ENCODE measurements at places on chromosomes 11 and 22.

DNA sequence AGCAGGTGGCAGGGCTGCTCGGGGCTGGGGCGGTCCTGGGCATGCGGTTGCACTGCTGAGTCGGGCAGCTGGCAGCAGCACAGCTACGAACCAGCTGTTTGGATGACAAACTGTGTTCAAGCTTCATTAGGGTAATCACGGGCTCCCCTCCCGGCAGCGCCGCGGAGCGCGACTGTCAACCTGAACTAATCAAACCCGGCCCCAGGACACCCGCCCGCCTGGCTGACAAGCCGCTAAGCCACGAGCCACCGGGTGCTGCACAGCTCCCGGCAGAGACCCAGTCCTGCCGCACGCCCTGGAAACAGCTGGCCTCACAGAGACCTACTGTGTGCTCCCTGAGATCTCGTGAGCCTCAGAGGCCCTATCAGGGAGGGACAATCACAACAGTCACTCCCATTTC, 60.6 kb upstream of the TCF20 start:
- DNase-seq = no peak

- no peak for DNase-seq
These were observed 7.4 kb downstream of the CD82 start for GRCh38 chr11:44572884-44573283.

GRCh38 chr11:6703247-6704063, 20.3 kb upstream of the MRPL17 start:
- DNase-seq = no peak

DNA sequence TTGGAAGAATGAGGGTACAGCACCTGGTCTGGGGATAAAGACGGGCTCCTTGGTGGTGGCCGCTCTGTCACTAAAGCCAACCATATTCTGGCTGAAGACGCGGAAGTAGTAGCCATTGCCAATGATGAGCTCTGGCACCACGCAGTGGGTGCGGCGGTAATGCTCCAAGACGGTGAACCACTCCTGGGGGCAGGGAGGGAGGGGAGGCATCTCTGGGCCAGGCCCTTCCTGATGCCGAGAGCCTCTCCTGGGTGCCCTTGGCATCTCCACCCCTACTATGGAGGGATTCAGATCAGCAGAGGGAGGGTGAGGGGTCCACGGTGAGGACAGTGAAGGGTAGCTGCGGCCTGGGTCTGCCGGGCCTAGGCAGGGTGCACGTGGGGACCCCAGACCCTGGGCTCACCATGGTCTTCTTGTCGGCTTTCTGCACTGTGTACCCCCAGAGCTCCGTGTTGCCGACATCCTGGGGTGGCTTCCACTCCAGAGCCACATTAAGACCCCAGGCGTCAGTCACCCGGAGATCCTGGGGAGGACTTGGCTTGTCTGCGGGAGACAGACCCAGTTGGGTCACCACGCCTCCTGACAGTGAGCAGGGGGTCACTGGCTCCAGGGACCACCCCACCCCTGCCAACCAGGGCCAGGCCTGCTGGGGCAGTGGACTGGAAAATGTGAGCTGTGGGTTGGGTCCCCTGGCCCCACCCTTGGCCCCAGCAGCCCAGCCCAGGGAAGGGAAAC, 19.5 kb downstream of the MYBPC3 start:
- DNase-seq = no peak

DNA sequence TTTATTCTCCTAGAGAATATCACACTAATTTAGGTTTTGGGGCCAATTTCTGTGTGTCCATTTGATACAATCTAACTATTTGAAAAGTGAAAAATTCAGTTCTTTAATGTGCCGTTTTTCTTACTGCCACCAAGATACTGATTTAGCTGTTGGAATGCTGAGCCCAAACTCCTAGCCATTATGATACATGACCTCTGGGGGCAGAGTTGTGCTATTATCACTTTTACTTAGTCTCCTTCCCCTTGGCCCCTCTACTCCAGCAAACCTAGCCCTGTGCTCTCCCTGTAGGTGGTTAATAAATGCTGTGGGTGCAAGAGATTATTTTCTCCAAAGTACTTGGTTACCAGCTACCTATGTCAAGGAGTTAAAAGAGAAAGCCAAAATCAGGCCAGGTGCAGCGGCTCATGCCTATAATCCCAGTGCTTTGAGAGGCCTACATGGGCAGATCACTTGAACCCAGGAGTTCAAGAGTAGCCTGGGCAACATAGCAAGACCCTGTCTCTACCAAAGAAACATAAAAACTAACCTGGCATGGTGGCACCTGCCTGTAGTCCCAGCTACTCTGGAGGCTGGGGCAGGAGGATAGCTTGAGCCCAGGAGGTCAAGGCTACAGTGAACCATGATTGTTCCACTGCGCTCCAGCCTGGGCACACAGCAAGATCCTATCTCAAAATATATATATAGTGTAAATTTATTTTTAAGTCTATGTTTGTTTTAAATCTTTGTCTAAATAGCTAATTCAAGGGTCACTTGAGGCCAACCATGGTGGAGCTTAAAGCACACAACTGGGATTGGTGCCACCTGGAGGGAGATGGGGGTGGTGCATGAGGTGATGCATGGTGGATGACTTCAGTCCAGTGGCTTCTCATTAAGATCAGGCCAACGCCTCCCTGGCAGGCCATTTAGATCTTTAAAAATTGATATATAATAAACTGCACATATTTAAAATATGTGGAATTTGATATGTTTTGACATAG, 193.2 kb upstream of the PLET1 start:
- DNase-seq = no peak

DNA sequence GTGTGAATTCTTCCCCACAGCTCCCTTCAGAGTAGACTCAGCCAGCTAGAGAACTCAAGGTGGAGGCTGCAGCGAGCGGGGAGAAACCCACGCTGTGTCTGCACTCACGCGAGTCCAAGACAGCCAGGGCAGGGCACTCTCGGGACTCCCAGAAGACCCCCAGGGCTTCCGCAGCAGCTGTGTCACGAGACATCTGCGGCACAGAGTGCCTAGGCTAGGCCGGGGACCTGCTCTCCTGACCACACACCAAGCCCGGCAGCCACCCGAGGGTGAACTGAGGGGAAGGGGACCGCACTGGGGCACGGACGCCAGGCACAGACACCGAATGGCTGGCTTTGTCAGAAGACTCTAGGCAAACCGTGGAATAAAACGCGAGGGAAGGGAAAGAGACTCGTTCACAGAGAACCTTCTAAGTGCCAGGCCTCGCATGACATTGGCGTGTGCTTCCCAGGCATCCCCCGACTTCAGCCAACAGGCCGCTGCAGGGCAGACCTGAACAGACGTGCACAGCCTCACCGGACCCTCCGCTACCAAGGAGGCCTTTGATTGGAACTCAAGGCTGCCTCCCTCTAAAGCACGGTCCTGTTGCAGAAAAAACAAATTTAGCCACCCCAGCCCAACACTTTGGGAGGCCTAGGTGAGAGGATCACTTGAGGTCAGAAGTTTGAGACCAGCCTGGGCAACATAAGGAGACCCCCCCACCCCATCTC, 18.2 kb upstream of the MOB2 start:
- DNase-seq = no peak

- DNase-seq = no peak
These were observed 15.4 kb downstream of the FAM83F start for GRCh38 chr22:40009951-40010671.

- DNase-seq = no peak
These were observed 73.1 kb downstream of the CDKN1C start for GRCh38 chr11:2812371-2812991.

- DNase-seq = no peak
These were observed 115.0 kb downstream of the PHF21B start for GRCh38 chr22:44894782-44895181.

DNA sequence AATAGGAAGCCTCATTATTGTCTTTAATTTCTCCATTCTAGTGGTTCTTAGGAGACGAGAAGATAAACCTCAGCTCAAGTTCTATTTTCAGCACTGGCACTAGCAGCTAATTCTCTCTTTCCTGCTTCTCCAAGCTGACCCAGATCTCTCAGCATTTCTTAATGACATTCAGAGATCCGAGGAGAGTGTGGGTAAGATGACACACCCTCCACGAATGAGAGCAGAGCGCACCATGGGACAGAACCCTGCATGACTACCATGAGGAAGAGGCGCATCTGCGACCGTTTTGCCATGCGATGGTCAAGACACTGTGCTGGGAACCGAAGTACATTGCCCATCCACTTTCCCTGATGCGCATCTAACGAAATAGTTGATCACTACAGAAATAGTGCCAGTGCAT, 241.8 kb downstream of the LARGE1 start:
- no peak for DNase-seq

- no peak for DNase-seq
These were observed 43.3 kb upstream of the EP300 start for GRCh38 chr22:41048791-41049717.

DNA sequence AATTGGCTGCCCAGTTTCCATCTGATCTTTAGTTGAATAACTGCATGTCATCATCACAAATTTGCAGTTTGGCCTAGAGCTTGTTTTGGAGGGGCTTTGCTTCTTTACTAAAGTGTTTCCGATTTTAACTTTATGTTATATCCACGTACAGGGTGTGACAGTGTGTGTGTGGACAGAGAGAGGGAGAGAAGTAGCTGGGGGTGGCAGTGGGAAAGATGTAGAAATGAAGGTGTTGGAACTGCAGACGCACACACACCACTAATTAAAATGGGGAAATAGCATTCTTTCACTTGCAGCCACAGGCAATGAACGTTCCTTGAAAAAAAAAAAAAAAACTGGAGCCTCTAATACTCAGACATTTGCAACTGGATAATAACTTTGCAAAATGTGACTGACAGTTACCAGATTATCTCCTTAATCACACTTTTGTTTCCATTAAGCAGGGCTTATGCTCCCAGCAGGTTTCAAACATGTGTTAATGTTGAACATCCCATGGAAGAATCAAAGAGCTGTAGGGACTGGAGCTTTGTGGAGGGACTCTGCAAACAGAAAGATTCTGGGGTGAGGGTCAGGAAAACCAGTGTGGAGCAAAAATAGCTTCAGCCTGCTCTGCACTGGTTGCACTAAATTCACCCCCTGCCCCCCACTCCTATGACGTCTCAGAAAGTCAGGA, 238.1 kb upstream of the TENM4 start:
- no peak for DNase-seq

GRCh38 chr11:120212926-120213325, 2.1 kb downstream of the OAF start:
- DNase-seq = no peak

- DNase-seq = no peak
These were observed 64.0 kb downstream of the CCDC83 start for GRCh38 chr11:85918910-85919794.

DNA sequence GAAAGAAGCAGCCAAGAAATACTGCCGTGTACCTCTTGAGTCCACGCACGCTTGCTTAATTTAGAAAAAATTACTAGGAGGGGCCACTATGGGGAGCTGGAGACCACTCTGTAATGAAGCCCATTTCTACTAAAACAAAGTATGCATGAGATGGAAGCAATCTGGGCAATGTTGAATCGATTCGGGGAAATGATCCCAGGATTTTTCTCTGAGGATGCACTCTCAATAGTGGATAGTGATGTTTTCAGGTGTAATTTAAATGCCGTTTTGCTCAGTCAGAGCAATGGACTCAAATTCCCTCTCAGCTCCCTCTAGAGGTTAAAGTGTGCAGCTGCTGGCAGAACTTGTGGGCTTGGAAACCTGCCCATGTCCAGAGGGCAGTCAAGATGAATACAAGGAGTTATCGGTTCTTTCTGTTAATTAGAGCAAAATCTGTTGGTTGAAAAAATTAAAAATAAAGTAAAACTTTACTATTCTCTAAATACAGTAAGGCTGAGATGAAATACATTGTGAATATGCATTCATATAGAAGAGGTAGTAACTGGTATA, 64.1 kb downstream of the ME3 start:
- DNase-seq = no peak

- no peak for DNase-seq
These were observed 183.0 kb downstream of the CEP164 start for GRCh38 chr11:117510646-117511045.

- no peak for DNase-seq
These were observed 136.5 kb downstream of the TRIM29 start for GRCh38 chr11:120001178-120002090.

GRCh38 chr11:9834291-9834690, 170.4 kb downstream of the SWAP70 start:
- DNase-seq = no peak

DNA sequence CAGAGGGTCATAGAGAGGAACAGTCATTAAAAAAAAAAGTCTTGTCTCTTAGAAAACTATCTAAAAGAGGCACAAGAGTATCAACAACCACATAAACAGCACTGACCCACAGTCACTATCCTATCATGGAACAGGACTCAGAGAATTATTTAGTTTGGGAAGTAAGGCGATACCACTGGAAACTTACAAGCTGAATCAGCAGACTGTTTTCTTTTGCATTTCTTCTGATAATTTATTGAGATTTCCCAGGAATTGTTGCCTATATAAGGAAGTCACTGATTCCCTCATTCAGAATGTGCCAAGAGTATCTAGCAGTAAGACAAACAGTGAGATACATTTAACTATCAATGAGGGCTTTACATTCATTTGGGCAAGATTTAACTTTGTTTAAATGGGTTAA, 304.1 kb downstream of the GUCY1A2 start:
- no peak for DNase-seq

- DNase-seq = no peak
These were observed 35.0 kb upstream of the CRTAM start for GRCh38 chr11:122803306-122803705.

DNA sequence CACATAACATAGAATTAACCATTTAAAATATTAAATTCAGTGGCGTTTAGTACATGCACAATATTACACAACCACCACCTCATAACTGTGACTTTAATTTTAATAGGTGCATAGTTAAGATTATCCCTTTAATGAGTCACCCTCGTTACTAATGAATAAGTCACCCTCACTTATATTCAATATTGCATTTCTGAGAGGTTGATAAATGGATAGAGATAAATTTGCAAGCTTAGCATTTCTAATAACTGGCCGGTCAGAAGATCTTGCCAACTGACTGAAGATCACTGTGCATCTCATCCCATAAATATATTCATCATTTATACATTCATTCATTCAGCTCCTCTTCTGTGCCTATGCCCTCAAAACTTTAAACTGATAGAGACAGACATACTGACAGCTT, 243.7 kb downstream of the TTC28 start:
- DNase-seq = no peak

- no peak for DNase-seq
These were observed 24.0 kb downstream of the SNAP29 start for GRCh38 chr22:20882855-20883254.

DNA sequence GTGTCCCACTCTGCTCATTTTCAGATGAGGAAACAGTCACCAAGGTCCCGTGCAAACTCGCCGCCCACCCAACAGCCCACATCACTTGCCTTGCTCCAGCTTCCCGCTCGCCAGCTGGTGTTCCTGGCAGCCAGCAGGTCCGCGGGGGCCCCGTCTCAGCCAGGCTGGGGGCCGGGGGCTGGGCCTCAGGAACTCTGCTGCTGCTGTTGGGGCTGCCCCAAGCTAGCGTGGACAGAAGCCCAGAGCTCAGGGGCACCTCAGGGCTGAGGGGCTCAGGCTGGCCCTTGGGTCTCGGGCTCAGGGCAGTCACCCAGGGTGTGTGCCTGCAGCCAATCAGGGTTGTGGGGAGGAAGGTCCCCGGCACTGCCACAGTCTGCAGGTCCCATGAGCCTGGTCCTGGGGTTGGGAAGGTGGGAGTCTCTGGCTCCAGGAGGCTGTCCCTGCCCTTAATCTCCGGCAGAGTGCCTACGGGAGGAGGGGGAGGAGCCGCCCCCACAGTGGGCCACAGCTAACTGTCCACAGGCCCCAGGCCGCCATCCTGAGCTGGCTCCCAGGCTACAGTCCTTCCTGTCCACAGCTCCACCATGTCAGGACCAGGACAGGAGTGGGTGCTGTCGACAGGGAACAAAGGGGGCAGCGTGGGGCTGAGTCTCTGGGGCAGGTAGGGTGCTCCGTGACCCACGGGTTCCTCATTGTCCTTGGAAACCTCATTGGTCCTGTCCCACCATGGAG, 65.2 kb downstream of the ARFGAP3 start:
- no peak for DNase-seq

- DNase-seq = no peak
These were observed 23.0 kb downstream of the ANKK1 start for GRCh38 chr11:113410414-113411135.

All from stimulated activated CD8-positive, alpha-beta memory T cell treated with anti-CD3 and anti-CD28 coated beads, Interleukin-15, amount 100 ng/mL, for 4 hours (primary cell).